ENCODE measurements at places on chromosomes 3 and 15.

DNA sequence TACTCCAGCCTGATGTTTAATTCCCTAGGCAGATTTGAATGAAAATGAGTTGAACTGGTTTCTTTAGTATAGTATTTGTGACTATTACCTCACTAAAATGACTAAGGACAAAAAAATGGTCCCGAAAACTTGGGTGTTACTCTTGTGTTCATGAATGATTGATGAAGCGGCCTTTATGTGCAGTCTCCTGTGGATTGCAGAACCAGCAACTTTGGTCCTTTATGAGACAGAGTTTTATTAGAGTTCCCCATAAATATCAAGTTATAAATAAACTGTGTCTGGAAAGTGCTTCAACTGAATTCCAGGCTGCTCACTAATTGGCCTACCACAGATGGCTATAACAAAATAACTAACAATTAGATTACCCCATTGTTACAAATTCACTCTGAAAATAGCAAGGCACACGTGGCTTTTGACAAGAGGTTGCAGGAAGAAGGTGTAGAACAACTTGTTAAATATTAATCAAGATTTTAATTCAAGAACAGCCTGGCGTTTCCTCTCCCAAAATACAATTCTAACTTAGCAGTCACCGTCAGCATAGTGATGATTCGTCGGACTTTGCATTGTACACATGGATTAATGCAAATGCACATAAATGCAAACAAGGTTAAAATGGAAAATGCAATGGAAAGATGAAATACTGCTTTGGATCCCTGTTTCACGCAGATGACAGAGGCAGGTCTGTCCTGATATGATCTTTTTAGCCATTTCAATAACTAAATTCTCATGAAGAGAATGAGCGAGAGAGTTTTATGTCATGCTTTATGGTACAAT is 567.3 kb upstream of the ZNF717 start:
- no peak for DNase-seq

- no peak for DNase-seq
Observed at GRCh38 chr3:18237251-18238005, 187.7 kb downstream of the SATB1 start.

- DNase-seq, result no peak
Observed at GRCh38 chr3:15660055-15660935, 58.8 kb downstream of the BTD start.

DNA sequence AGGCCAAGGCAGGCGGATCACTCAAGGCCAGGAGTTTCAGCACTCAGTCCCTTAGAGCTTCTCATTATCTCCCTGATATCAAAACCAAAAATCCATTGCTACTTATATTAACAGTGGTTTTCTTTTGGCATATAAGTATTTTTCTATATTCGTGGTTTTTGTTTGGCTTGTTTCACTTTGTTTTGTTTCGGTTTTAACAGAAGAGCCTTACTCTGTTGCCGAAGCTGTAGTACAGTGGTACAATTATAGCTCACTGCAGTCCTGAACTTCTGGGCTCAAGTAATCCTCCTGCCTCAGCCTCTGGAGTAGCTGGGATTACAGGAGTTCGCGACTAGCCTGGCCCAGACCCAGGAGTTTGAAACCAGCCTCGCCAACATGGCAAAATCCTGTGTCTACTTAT is 42.5 kb upstream of the ARHGEF26 start:
- DNase-seq, result no peak

- no peak for DNase-seq
Observed at GRCh38 chr3:32249184-32249782, 10.8 kb downstream of the CMTM8 start.

DNA sequence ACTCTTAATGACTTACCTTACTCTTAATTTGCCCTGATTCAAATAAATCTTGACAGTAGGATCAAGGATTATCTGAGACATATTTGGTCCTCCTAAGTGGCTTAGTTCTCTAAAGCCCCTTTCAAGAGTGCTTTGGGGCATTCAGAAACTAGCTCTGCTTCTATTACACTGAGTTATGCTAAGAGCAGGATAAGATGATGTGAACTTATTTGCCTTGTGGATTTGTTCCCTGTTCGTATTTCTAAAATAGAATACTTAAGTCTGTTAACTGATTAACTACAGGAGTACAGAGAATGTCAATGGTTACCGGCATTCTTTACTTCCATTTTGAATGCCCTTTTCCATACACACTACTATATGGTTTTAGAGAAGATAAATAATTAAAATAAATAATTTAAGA is 14.8 kb upstream of the FRMD4B start:
- DNase-seq, result no peak

GRCh38 chr3:28972921-28973320 is 307.9 kb upstream of the RBMS3 start:
- DNase-seq, result no peak

- DNase-seq, result no peak
Observed at GRCh38 chr3:155106119-155106518, 26.0 kb downstream of the MME start.

DNA sequence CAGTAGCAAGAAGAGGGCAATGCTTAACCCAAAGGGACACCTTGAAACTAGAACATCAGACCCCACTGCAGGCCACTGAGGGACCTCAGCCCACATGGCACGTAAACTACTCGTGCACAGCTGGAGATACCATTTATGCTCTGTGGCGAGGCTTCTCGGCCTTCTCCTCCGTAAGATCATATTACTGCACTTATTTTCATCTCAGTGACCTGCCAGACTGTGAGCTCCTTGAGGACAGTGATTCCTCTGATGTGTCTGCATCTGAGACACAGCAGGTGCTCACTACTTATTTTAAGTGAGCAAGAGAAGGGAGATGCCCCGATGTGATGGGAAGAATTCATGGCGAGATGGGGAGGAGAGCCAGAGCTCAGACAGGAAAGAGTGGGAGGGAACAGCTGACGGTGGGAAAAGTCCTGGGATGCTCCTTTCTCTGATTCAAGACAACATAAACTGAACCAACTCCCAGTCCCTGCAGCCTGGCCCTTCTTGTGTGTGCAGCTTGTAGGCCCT is 137.6 kb downstream of the RPLP1 start:
- no peak for DNase-seq

- peak; percentile 45 for DNase-seq
Observed at GRCh38 chr3:127408684-127409420, 121.0 kb upstream of the PRR20G start.

- no peak for DNase-seq
Observed at GRCh38 chr15:96264351-96264798, 66.1 kb upstream of the NR2F2 start.

- DNase-seq, result no peak
Observed at GRCh38 chr3:129263161-129263910, 13.9 kb downstream of the COPG1 start.

GRCh38 chr15:58228718-58229117 is 90.5 kb downstream of the AQP9 start:
- DNase-seq, result no peak

DNA sequence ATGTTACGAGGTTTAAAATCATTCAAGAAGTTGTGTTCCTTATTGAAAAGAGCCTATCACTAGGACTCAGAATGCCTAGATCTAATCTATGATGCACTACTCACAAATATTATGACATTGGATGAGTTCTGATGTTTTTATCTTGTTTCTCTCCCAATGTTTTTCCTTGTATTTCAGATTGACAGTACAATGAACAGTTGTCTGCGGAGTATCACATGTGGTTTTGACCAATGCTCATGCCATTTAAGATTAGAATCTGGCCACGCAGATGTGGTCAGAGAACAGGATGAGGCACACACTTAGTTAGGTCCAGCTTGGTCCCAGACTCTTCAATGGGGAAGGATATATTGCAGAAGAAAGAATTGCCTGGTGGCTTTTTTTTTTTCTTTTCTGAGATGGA is 25.6 kb upstream of the CCDC50 start:
- DNase-seq, result no peak

DNA sequence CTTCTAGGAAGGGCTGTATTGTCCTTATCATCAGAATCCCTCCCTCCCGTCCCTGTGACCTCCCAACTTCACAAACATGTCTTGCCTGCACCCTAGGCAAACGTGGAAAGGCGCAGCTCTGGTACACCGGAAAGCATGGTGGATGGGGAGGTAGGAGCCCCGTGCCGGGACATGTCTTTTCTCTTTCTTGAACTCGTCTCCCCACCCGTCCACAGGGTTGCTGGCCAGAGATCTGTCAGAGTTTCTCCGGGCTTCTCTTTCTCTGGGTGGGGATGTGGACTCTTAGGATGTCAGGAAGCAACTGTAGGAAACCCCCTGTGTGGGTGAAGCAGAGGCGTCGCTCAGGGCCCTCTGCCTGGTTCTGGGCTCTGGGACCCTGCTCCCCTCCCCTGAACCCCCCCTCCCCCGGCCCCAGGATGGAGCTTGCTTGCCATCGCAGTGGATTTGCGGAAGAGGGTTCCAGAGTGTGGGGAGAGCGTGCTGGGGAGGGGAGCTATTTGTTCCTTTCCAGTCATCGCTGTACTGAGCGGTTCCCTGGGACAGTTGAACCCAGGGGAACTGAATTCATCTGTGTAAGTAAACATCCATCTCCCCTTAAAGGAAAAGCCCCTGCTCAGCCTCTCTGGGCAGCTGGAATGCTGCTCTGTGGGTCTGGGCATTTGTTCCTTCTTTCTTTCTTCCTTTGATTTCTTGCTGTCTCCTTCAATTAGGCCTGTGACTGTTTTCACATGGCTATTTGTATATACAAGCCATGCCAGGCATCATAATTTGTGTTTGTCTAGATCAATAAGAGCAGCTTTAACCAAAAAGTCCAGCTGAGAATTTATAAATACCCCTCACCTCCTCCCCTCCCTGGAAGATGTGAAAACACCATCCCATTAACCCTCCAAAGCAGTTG is 72.8 kb downstream of the SMAD3 start:
- DNase-seq, result no peak

DNA sequence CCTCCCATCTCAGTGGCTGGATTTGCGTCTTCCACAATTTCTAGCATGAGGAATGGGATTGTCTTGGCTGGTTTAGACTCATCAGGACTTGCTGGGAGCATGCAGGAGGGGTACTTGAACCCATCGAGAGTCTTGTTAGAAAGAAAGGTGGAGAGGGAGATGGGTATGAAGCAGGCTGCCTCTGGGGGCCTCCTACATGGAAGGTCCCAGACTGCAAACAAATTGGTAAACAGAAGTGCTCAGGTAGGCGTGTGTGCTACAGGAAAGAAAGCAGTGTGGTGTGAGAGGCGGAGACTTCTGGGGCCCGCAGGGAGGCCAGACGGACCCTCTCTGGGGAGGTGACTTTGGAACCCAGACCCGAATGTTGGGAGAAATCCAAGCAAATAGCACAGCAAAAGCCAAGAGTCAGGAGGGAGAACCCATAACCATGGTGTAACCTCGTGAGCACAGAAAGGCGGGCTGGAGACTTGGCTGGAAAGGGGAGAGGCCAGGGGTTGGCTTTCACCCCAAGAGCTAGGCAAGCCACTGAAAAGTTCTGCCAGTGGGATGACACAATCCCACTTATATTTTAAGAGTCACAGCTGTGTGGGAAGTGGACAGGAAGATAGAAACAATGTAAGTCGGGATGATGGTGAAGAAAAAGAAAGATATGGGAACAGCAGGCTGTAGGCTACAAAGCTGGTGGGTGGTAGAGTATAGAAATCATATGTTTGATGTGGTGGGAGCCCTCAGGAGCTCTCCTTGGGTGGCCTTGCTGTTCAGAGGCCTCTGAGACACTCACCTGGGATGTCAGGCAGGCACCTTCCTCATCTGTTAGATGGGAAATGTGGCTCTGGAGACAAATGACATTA is 130.1 kb upstream of the PRR20G start:
- no peak for DNase-seq

- peak; percentile 66 for DNase-seq
Observed at GRCh38 chr3:101849714-101850245, 466 bp downstream of the NFKBIZ start.

GRCh38 chr3:98563661-98564281 is 29.6 kb downstream of the CPOX start:
- no peak for DNase-seq

DNA sequence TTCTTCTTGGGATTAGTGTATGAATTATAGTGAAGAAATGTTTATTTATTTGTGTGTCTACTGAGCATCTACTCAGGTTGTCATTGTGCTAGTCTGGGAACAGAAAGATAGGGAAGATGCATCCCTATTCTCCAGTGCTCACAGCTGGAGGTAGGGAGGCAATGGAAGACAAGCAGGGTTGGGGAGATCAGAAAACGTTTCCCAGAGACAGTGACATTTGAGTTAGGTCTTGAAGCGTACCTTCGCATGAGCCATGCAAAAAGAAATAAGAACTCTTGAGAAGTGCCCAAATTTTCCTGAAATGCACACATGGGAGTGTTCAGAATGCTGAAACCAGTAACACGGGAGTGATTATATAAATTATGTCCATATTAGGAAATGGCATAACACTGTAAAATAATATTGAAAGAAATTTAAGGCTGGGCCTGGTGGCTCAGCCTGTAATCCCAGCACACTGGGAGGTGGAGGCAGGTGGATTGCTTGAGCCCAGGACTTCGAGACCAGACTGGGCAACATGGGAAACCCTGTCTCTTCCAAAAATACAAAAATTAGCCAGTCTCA is 5.3 kb upstream of the CEMIP start:
- no peak for DNase-seq

- DNase-seq, result no peak
Observed at GRCh38 chr3:175200391-175201095, 341.4 kb downstream of the NAALADL2 start.

- no peak for DNase-seq
Observed at GRCh38 chr3:78604341-78604740, 1163.5 kb downstream of the ROBO1 start.

GRCh38 chr3:171260899-171261298 is 199.3 kb downstream of the TNIK start:
- no peak for DNase-seq

DNA sequence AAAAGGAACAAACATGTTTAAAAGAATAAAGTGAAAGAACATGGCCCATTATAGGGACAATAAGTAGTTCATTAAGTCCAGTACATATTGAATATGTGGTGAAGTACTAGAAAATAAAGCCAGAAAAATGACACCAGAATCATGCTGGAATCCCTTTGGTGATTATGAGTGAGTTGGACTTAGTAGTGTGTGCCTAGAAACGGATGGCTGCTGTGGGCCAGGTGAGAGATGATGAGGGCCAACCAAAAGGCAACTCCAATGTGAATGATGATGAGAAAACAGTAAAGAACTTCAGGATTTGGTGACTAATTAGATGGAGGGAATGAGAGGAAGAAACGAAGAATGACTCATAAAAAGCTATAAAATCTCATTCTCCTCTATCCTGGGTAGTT is 3.3 kb downstream of the CRYGS start:
- no peak for DNase-seq

- DNase-seq, result no peak
Observed at GRCh38 chr3:22228705-22229104, 477.7 kb upstream of the ZNF385D start.

DNA sequence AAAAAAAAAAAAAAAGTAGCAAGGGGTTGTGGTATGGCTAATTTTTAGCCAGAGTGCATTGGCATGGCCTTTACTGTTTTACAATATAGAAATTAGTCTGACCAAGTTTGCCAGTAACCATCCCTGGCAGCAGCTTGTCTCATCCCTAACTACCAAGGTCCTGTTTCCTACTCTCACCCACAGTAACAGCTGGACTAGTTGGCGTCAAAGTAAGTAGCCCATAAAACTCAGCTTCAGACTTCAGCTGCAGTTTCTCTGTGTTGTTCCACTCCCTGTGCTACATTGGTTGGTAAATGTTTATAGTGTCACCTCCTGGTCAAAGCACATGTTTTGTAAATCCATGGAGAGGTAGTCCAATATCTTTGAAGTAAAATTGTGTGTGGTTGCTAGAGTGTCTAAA is 691.3 kb downstream of the ZPLD1 start:
- DNase-seq, result no peak
